Bone marrow (tissue), 2 donors: ENCODE measurements at places on chromosomes 1 and 21.

DNA sequence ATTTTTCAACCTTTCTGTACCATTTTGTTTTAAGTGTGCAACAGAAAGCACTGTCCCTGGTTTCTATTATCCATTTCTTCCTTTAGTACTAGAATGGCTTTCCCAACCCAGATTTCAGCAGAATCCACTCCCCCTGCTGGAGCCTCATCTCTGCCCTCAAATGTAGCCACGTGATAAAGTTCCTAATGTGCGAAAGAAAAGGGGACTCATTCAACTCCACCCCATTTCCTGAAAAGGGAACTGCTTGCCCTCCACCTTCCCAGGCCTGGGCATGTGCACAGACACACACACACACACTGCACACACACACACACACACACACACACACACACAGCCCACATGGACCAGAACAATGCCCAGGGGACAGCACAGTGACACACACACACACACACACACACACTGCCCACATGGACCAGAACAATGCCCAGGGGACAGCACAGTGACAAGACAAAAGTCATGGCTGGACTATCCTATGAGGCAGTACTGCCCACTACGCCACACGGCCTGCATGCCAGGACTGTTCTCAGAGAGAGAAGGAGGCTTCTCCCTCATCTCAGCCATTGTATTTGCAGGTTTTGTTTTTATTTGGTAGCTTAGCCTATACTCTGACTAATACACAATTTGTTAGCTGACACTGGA is 33.2 kb downstream of the PACC1 start:
- DNase-seq = no peak

- DNase-seq = no peak
These were observed 84.8 kb upstream of the ZC3H11B start for GRCh38 chr1:219697682-219698081.

DNA sequence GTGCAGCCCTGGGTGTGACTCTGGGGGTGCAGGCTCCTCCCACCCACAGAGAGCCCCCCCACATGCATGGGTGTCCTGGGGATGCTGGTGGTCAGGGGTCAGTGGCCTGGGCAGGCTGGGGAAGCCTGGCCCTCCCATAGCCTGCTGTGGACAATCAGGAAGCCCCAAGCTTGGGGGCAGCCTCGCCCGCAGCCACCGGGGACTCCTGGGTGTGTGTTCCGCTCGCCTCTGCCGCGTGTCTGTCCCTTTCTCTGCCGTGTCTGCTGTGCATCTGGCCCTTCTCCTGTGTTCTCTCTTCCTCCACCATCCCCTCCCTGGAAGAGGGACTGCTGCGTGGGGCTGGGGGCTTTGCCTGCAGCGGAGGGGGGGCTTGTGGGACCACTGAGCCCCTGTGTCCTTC is 22.9 kb downstream of the AGRN start:
- DNase-seq = no peak

DNA sequence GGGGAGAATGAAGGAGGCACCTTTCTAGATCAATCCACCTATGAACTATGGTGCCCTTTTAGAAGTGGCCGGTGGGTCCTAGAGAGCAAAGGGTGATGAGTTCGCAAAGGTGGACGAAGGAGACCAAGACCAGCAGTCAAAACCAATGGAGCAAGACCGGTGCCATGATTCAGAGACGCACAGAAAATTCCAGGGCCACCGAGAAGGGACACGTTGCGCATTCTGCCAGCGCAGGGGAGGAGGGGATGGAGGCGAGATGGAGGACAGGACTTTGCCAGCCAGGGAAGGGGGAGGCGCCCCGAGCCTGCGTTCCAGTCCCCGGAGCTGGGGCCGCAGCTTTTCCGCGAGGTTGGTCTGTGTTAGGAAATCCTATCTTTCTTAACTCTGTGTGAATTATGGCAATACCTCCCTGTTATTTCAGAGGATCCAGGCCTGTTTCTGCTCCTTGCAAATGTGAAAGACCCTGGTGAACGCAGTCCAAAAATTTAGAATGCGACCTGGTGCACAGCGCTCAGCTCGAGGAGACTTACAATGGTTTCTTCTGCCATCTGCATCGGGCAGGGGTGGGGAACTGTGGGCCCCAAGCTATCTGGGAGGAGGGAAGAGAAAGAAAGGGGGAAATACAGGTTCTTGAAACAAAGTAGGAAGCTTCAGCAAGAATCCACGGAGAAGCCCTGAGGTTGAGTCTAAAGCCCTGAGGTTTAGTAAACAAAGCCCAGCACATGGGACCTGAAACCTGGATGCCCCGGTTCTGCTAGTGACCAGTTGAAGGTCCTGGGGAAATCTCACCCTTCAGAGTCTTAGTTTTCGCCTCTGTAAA is 129.4 kb downstream of the MRPS6 start:
- no peak for DNase-seq

- no peak for DNase-seq
These were observed 10.9 kb downstream of the C1orf216 start for GRCh38 chr1:35707601-35708440.

- no peak for DNase-seq
These were observed 14.4 kb downstream of the KDM4A start for GRCh38 chr1:43664369-43664768.

- no peak for DNase-seq
These were observed 3.0 kb downstream of the TTC13 start for GRCh38 chr1:230975636-230976035.

DNA sequence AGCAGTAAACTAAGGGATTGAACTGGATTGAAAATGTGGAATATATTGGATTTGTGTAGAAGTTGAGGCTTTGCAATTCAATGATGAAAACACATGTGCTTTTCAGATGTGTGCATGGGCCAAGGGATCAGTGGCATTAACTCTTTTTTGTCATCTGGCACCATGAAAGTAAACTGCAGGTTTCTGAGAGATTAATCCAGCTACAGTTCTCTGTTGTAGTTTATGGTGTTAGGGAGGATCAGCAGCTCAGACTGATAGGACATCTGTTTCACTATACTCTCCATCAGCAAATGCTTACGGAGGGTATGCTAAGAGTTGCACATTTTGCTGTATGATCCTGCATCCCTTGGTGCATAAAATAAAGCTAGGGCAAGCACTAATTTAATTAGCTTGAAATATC is 82.6 kb downstream of the C1orf21 start:
- DNase-seq = no peak
